ENCODE measurements at places on chromosomes 6 and 20.

GRCh38 chr6:118892355-118892991 lies 1.5 kb upstream of the ASF1A start:
- H3K36me3 ChIP-seq: peaks cover 5% of the 10 kb centered on the region
- no peaks in the 10 kb centered on the region for H3K27me3 ChIP-seq
- DNase-seq: no peak
- H3K4me1 ChIP-seq: peaks cover 62% of the 10 kb centered on the region
- peak overlapping the region; percentile 98 for H3K4me3 ChIP-seq

GRCh38 chr20:3195590-3196237 lies 8.8 kb downstream of the DDRGK1 start:
- no peaks in the 10 kb centered on the region for H3K36me3 ChIP-seq
- no peak overlapping the region for H3K4me3 ChIP-seq
- peaks cover 25% of the 10 kb centered on the region for H3K4me1 ChIP-seq

DNA sequence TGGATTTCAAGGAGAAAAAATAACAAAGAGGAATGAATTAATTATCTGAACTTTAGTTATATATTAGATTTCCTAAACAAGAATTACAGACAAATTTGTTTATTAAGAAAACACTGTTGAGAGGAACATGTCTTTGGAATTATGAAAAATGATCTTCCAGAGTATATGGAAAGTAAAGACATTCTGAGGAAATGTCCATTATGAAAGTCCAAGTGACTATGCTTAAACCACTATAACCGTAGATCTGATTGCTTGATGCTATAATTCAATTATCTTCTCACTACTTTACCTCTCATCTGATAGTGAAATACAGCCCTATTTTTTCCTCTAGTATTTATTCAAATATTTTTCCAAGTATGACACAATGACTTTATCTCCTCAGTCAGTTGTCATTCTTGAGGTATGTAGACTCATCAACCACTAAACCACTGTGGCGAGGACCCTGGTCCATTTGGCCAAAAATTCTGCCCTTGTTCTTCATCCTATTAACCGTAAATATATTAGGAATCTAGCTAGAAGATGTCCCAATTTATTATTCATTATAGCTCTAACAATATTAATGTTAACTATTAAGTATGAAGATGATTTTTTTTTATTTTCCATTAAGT lies 37.3 kb upstream of the AHI1 start:
- peaks cover 3% of the 10 kb centered on the region for H3K4me1 ChIP-seq
- H3K36me3 ChIP-seq: no peaks in the 10 kb centered on the region
- H3K27ac ChIP-seq: no peak overlapping the region

DNA sequence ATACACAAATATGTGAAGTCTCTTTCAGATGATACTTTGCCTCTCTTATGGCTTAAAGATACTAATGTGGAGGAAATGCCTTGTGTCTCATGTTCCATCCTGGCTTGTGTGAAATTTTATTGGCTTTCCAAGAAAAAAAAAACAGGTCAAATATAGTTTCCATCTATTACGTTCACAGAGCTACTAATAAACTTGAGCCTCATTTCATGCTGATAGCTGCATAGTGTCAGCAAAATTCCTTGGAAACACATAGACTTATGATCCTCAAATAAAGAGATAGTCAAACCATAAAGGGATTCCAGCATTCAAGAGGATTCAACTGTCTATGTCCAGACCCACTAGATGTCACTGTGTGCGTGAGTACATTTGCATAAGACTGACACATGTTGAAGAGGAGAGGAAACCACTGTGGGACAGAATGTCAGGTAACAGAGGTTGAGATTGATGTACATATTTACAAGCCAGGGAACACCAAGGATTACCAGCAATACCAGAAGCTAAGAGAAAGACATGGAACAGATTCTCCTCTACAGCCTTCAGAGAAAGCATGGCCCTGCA lies 266.6 kb downstream of the COL12A1 start:
- no peak overlapping the region for H3K4me3 ChIP-seq
- no peaks in the 10 kb centered on the region for H3K36me3 ChIP-seq
- DNase-seq: no peak
- H3K27me3 ChIP-seq: no peaks in the 10 kb centered on the region
- H3K4me1 ChIP-seq: no peaks in the 10 kb centered on the region

- DNase-seq: no peak
- no peak overlapping the region for H3K27ac ChIP-seq
- no peak overlapping the region for H3K4me3 ChIP-seq
- peaks cover 12% of the 10 kb centered on the region for H3K27me3 ChIP-seq
Measured at GRCh38 chr6:44024574-44025219, 102.6 kb downstream of the MRPL14 start.

DNA sequence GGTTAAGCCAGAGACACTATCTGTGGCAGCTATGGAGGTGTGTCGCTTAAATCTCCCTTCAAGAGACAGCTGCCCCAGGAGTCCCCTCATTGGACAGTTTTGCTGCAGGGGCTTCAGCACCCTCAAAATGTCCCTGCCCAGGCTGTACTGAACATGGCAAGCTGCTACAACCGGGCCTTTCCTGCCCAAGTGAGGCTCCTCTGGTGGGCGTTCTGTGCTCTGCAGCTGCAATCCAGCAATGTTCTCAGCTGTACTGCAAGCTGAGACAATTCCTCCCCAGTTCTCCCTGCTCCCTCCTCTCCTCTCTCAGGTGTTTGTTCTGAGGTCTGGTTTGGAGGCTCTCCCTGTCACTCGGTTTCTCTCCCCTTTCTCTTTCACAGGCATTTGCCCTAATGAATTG lies 190.8 kb upstream of the LAMP5 start:
- peaks cover 10% of the 10 kb centered on the region for H3K4me1 ChIP-seq
- no peaks in the 10 kb centered on the region for H3K36me3 ChIP-seq
- H3K4me3 ChIP-seq: no peak overlapping the region
- no peak overlapping the region for H3K27ac ChIP-seq
- no peak for DNase-seq

- no peak overlapping the region for H3K27ac ChIP-seq
- no peaks in the 10 kb centered on the region for H3K4me1 ChIP-seq
- H3K36me3 ChIP-seq: no peaks in the 10 kb centered on the region
- H3K4me3 ChIP-seq: no peak overlapping the region
- H3K27me3 ChIP-seq: no peaks in the 10 kb centered on the region
Measured at GRCh38 chr20:19017104-19017690, 195.2 kb upstream of the SLC24A3 start.

DNA sequence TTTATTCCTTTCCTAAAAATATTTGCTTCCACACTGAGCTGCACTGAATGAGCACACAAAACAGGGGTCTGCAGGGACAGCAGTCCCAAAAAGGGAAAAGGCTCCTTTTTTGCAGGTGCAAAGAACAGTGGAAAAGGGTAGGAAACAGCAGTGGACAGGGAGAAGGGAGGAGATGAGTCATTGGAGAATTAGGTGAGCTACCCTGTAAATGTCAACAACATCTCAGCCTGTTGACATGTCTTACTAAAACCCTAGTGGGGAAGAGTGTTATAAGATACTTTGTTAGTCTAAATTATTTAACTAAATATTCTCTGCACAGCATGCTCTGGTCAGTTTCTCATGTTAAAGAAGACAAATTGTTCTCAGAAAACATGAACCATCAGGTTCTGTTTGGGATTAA lies 151.5 kb upstream of the FBXL4 start:
- H3K4me3 ChIP-seq: no peak overlapping the region
- DNase-seq: no peak
- no peaks in the 10 kb centered on the region for H3K4me1 ChIP-seq
- no peak overlapping the region for H3K27ac ChIP-seq
- H3K36me3 ChIP-seq: no peaks in the 10 kb centered on the region
- peaks cover 23% of the 10 kb centered on the region for H3K27me3 ChIP-seq

GRCh38 chr20:59671661-59672471 lies 67.5 kb downstream of the PHACTR3 start:
- no peak for DNase-seq
- H3K36me3 ChIP-seq: no peaks in the 10 kb centered on the region
- no peak overlapping the region for H3K27ac ChIP-seq

DNA sequence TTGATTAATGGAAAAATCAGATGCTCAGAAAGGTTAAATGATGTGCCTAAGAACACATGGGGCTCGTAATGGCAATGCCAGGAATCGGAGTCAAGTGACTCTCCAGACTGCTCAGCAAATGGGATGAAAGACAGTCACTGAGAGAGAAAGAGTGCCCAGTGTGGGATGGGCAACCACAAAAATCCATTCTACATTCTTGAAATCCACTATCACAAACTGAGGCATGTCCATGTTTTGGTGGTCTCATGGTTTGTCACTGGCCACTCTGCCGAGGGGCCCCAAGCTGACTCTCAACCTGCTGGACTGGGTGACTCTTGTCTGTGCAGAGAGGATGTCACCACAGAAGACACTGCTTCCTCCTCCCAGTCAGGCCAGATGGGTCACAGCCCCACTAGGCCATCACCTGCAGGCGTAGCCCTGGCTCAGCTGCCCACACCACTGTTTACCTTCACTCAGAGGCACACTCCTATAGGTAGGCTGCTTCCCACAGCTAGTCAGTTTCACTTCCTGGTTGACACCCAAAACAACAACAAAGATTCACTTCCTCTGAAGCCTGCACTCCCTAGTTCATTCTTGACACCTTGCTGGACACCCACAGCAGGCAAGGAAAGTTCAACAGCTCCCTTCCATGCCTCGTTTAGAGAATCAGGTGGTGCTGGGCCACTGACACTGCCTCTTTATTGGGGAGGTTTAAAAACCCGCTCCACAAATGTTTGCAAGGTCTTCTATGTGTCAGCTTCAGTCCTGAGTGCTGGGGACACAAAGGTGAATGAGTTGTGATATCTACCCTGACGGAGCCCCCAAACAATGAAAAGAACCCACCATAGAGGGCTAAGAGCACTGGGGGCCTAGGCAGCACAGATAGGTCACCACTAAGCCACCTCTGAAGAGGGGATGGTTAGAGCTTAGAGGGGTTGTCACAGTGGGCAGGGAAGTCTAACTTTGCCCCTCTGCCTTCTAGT lies 21.7 kb downstream of the MAP1LC3A start:
- no peak overlapping the region for H3K27ac ChIP-seq
- peaks cover 14% of the 10 kb centered on the region for H3K4me1 ChIP-seq
- no peaks in the 10 kb centered on the region for H3K27me3 ChIP-seq
- no peak for DNase-seq

- no peaks in the 10 kb centered on the region for H3K36me3 ChIP-seq
- no peaks in the 10 kb centered on the region for H3K4me1 ChIP-seq
- H3K27me3 ChIP-seq: peaks cover 20% of the 10 kb centered on the region
- no peak overlapping the region for H3K4me3 ChIP-seq
- no peak for DNase-seq
Measured at GRCh38 chr6:70310063-70310694, 7.3 kb upstream of the COL9A1 start.

GRCh38 chr20:19423900-19424620 lies 211.6 kb downstream of the SLC24A3 start:
- peaks cover 3% of the 10 kb centered on the region for H3K27me3 ChIP-seq
- H3K4me1 ChIP-seq: no peaks in the 10 kb centered on the region
- no peaks in the 10 kb centered on the region for H3K36me3 ChIP-seq
- DNase-seq: no peak
- no peak overlapping the region for H3K4me3 ChIP-seq
- H3K27ac ChIP-seq: no peak overlapping the region

- H3K27me3 ChIP-seq: no peaks in the 10 kb centered on the region
- no peak overlapping the region for H3K27ac ChIP-seq
- no peak for DNase-seq
- H3K4me1 ChIP-seq: peaks cover 21% of the 10 kb centered on the region
- no peak overlapping the region for H3K4me3 ChIP-seq
Measured at GRCh38 chr6:17591287-17591686, 8.8 kb upstream of the FAM8A1 start.

Data from naive thymus-derived CD8-positive, alpha-beta T cell (primary cell).